Mesenchymal stem cell (in vitro differentiated cells and primary cell): ENCODE measurements at places on chromosomes 4 and X.

DNA sequence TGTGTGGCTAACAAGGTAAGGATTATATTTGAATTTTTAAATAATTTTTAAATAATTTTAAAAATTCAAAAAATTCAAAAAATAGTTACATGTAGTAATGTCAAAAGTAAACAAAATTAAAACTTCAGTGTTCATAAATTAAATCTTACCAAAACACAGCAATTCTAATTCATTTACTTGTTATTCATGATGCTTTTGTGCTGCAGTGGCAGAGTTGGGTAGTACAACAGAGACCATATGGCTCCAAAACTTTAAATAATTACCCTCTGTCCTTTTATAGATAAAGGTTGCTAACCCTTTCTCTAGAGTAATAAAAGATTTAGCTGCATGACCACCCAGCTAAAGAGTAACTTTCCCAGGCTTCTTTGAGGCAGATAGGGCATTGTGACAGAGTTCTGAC lies 1355.6 kb downstream of the FSTL5 start:
- no peak for DNase-seq

DNA sequence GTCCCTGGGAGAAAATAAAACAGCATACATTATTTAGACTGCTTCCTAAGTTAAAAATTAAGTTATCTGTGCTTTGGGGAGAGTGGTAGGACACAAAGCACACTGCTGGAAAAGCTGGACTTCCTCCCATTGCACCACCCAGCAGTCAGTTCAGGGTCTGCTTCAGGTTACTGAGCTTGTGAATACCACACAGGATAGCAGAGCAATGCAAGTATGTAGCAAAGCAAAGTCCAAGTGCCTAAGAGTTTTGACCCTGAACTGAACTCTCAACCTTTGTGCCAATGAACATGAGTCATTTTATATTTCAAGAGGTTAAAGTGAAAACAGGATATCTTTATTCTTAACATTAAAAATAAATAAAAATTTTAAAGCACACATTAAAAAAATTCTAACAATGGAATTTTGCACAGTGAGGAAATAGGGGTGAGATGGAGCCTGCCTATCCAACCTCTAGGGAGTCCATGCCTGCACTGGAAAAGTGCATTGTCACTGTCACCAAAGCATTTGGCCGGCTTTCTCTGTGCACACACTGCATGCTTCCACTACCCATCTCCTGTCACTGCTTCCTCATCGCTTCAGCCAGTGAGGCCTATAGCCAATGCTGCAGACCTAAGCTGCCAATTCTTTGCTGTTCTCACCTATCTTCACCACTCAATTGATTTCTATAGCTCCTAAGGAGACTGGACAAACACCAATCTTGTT lies 50.9 kb downstream of the ABCG2 start:
- no peak for DNase-seq

DNA sequence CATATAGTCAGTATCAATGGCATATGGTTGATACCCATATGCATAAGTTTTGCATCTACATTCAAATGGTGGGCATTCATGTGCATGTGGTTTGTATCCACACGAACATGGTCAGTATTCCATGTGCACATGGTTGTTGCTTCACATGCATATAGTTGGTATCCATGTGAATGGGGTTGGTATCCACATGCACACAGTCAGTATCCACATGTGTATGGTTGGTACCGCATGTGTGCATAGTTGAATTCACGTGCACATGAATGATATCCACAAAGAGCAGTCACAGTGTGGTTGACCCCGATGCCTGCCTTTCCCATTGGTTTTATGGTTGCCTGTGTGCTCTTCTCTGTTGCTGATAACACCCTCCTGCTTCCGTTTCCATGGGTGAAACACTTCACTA lies 427.9 kb downstream of the STIM2 start:
- no peak for DNase-seq

- no peak for DNase-seq
Observed at GRCh38 chrX:132199941-132200340, 19.3 kb downstream of the RAP2C start.

DNA sequence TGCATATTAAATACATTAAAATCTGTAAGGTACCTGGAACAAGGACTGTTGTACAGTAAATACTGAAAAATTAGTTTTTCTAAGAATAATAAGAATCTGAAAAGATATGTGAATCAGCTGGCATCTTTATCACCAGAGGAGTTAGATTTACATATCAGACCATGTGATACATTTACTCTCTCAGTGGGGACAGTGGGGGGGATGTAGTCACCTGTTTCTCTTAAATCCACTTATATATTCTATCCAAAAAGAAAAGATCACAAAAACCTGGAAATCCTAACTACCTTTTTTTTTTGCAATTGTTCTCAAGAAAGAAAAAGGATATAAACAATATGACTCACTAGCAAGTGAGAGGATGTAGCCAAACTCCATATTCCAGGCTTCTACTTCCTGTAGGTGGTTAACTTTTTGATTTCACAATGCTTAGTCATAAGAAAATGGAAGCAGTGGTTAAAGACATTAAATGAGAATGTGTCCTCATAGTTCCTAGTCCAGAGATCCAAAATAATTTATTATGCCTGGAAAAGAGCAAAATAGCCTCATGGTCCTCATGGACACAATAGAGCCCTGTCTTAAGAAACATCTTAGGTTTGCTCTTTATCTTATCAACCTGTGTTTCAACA lies 22.5 kb upstream of the MYOZ2 start:
- DNase-seq: peak; percentile 94
